ENCODE measurements at places on chromosomes 5 and 9.

GRCh38 chr5:180352116-180353047, 754 bp downstream of the GFPT2 start:
- DNase-seq, result no peak

- no peak for DNase-seq
Observed at GRCh38 chr9:98908897-98909634, 34.6 kb upstream of the COL15A1 start.

DNA sequence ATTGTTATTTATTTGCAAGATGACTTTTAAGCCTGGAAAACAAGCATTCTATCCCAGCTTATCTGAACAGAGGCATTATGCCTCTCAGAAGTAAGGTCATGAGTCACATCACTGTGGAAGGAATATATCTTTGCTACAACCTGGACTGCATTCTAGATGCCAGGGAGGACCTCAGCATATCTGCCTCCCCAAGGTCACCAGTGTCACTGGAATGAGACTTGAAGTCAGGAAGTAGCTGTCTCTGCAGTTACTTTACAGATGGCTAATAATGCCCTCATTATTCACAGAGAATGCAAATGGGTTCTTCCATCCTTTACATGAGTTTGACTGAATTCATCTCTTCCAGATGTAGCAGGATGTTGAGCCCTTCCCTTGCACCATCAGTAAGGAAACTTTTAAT, 4.4 kb upstream of the FAM13B start:
- no peak for DNase-seq

GRCh38 chr9:108150736-108151586, 661.4 kb upstream of the KLF4 start:
- no peak for DNase-seq

DNA sequence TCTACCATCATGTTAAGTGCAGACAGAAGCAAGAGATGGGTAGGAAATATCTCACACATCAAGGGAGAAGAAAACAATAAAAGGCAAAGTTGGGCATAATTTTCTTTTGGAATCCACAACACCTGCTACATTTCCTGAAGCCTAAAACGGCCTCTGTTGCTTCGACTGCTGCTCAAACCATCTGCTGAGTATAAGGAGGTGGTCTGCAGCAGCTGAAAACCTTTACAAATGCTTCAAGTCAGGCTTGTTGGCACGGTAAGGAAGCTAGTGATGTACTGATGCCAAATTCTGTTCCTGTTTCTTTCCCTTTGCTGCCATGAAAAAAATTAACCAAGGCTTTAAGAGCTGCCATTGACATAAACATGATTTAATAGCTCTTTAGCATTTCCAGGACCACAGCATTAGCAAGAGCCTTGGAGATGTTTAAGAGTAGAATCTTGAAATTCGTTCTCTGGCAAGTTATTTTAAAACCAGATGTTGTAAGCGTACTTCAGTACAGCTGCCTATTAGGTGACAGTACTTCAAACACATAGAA, 75.6 kb downstream of the DMRTA1 start:
- no peak for DNase-seq

DNA sequence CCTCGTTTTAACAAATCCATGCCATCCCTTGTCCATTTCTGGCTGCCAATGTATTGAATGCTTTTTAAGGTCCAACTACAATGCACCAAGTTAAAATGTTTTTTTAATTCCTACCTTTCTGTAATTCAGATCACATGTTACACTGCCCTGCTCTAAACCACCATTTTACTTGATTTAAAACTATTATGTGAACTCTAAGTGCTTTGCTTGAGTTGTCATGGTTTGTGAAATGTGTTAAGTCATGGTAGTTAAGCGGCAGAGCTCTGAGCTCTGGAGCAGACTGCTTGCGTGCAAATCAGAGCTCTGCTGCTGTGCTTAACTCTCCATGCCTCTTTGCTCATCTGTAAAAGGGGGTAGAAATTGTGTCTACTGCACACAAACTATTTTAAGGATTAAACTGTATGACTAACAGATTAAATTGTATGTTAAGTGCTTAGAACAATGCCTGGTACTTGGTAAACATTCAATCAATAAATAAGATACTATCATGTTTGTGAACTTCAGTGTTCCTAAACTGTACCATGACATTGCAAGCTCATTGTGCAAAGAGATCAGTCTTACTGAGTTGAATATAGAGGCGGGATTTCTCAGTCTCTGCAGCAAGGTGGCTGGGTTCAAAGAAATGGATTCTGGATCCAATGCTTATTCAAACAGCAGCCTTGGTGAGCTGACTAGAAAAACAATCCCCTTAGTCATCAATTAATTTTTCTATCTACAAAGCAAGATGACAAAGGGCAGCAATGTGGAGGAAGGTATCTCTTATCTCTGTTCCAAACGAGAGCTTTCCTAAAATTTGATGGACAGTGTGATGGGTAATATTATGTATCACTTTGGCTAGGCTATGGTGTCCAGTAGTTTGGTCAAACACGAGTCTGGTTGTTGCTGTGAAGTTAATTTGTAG, 16.1 kb upstream of the CMBL start:
- DNase-seq, result no peak

DNA sequence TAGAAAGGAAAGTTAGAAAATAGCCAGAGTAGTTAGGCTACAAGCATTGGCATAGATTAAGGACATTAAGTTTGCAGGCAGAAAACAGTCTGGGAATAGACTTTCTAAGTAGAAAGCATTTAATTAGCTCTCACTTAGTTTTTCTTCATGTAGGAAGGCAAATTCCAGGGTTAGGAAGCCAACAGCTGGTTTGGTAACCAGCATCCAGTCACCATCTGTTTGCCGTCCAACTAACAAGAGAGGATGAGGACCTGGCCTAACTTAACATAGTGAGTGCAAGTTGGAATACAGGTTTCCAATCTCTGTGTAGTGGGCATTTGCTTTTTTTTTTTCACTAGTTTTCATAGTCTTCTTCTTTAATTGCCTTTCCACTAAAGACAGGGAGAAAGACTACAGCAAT, 121.7 kb upstream of the NR3C1 start:
- DNase-seq, result no peak

DNA sequence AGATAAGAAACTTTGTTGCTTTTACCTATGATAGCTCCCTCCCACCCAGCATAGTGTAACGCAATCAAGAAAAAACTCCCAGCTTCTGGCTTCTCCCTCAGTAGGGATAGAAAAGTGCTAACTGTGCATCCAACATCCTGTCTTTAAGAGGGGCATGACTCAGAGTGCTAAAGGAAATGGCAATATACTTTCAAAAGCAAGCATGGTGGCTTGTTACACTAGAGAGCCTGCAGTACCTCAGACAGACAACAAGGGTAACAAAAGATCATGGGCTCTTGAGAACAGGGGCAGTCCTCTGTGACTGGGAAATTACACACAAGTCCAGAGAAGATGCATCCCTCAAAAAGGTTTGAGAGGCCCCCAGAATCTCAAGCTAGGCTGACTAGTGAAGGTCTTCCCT, 37.8 kb downstream of the PRELID2 start:
- DNase-seq, result no peak

Measured in esophagus squamous epithelium (tissue), 5 donors.